ENCODE measurements at places on chromosomes 5 and 9.

DNA sequence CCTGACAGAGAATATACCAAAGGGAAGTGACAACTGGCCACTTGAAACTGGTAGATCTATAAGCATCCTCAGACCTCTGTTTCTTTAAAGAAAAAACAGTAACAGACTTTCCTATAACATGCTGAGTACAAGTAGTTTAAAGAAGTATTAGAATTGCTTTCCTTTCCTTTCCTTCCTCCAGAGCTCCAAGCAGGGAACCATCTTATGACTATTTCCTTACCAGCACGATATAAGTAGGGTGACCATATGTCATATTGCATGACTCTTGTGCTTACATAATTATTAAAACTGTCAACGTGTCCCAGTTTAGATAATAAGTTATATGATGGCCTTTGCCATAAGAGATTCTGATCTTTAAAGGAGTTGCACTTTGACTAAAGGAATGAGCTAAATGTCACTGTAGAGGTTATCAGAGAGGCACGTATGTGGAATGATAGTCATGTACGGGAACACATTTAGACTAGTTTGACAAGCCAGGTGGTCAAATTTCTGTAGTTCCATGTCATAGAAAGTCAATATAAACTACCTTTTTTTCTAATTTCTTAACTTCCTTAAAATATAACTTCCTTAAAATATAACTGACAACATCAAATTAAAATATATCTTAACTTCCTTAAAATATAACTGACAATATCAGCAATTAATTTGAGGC is 212.7 kb upstream of the CD180 start:
- no peak for DNase-seq

GRCh38 chr5:180803181-180804128 is 849 bp upstream of the MGAT1 start:
- peak; percentile 89 for DNase-seq

DNA sequence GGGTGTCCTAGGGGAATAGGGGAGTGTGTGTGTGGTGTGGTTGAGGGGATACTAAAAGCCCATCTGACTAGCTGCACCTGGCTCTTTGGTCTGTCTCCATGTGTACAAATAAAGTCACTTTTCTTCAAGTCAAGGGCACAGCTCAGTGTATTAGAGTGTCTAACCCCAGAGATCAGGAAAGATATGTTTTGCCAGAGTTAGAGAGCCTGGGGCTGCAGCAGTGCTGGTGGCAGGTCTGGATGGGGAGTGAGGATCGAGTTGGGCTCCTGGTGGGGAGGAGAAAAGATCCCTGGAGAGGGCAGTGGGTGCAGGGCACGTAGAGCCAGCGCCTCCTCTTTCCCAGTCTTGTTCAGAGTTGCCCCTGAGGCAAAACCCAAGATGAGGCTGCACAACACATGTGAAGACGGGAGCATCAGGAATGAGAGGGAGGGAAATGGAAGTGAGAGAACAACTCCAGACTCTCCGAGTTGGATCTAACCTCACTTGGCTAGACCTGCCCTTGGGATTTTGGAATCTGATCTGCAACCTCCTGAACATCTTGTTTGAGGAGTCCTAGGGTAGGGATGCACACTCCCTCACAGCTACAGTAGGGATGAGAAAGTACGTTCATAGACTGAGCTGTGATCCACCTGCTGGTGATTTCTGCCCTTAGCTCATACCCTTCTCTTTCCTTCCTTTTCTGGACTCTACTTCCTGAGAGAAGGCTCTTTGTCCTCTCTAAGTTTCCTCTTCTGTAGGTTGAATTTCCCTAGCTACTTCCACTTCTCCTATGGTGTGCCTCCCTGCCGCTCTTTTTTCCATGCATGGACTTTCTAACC is 309.9 kb downstream of the ZSWIM6 start:
- no peak for DNase-seq

- no peak for DNase-seq
These were observed 68.8 kb upstream of the ICE1 start for GRCh38 chr5:5353681-5354080.

GRCh38 chr9:100277166-100277979 is 75.4 kb downstream of the TEX10 start:
- DNase-seq: no peak

Data from GDM1 (cell line).